ENCODE measurements at places on chromosomes 4 and X.

DNA sequence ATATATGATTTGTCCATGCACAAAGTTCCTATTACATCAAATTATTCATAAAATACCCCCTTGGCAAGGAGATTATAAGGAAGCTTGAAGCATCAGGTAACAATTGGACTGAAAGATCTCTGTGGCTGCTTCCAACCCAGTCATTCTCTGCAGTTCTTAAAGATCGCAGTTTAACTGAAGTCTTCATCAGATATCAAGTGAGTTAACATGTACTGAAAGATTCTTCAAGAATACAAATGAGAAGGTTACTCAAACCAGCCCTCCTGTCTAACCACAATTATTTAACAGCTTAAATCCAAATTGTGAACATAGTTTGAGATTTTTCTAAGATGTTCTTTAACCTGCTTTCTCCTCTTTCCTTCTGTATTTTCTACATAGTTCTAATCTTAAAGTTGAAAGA lies 56.1 kb downstream of the SLC10A7 start:
- DNase-seq, result no peak

DNA sequence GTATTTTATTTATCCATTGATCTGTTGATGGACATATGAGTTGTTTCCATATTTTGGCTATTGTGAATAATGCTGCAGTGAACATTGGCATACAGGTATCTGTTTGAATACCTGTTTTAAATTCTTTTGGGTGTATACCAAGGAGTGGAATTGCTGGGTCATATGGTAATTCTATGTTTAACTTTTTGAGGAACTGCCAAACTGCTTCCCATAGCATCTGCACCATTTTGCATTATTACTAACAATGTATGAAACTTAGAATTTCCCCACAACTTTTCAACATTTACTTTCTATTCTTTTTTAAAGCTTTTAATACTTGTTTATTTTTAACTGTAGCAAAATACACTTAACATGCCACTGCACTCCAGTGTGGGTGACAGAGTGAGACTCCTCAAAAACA lies 57.0 kb upstream of the MSN start:
- no peak for DNase-seq

- DNase-seq, result no peak
Observed at GRCh38 chr4:9895333-9895705, 113.9 kb downstream of the DRD5 start.

DNA sequence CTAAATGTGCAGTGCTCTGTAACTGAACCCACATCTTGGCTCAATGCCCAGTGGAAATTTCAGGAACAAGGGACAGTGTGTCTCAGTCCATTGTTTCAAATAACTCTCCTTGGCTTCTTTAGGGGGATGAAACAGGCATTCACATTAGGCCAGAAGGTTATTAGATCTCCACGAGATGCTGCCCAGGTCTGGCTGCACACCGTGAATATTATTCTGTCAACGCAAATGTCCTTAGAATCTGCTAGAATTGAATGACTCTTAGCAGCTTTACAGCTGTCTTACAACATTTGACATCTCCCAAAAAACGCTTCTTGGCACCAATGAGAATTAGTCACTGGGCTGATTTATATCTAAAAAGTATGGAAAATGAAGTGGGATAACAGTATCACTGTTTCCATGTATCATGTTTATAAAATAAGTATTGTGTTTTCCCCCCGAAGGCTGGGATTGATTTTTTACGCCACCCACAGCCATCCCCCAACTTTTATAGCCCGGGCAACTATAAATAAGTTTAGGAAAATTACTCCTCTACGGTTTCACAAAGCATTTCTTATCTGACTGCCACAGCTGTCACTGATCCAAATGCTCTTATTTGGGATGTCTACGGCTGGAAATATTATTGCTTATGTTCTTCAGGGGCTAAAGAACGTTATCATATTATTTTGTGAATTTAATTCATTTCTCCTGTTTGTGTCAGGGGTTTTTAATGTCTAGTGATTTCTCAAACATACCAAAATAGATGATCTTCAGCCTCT lies 559.7 kb upstream of the FAT1 start:
- DNase-seq, result no peak

GRCh38 chr4:146428298-146428697 lies 93.4 kb downstream of the SLC10A7 start:
- no peak for DNase-seq

DNA sequence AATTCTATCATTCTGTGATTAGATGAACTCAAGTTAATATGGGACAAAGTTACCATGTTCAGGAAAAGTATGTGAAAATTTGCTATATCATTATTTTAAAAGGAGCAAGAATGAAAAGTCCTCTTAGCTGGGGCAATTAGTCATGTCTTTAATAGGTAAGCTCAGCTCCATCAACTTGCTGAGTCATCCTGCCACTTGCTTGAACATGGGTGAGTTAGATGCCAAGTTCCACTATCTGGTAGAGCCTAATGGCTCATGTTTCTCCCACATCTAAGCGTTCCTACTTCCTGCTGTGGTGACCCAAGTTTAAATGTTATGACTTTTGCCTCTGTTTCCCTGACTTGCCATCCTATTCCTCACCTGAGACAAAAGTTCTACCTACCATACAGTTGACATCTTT lies 276.8 kb downstream of the ZNF674 start:
- peak; percentile 79 for DNase-seq

DNA sequence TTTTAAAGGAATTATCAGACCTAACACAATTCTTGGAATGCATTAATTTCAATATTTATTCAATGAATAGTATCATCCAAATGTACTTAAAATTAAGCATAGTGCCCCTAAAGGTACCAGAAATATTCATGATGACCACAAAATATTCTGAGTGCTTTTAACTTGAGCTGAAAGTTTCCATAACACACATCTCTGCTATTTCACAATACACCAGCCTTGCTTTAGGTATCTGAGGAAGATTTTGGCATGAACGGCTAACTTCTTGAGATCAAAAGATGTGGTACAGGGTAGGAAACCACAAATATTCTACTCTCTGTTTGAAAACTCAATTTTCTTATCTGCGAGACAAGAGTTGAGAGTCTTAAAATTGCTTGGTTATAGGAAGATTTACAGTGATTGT lies 538.3 kb upstream of the PCDH7 start:
- DNase-seq, result peak; percentile 14

- no peak for DNase-seq
Observed at GRCh38 chr4:25021216-25021615, 9.5 kb downstream of the LGI2 start.

- DNase-seq, result no peak
Observed at GRCh38 chr4:163161536-163162205, 5.0 kb downstream of the NAF1 start.

DNA sequence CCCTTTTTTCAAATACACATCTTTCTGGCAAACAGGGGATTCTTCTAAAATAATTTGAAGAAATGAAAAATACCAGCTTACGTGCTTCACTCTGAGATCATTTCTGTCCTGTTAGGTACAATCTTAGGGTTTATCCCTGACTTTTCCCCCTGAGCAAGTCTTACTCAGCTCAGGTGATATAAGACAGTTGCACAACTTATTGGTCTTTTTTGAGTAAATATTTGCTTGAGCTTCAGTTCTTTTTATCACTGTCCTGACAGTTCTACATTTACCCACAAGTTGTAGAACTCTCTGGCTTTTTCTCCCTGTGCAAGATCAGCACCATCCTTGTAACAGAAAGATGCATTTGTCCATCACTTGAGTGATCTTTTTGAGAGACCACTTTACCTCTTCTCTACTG lies 84.9 kb downstream of the MID1IP1 start:
- DNase-seq, result no peak
